ENCODE measurements at places on chromosomes 7 and 10. TPM values are rescaled to one million over a fixed set of nuclear protein-coding genes. Genes with fewer than 3 reads are reported as not detected.

GRCh38 chr7:79785556-79785955, 332.1 kb upstream of the MAGI2 start:
- H3K36me3 ChIP-seq: no peaks in the 10 kb centered on the region
- H3K4me3 ChIP-seq: no peak overlapping the region
- no peaks in the 10 kb centered on the region for H3K4me1 ChIP-seq
- H3K27ac ChIP-seq: no peak overlapping the region

GRCh38 chr10:51178634-51179033, 104.3 kb downstream of the PRKG1 start:
- no peak overlapping the region for H3K4me3 ChIP-seq
- H3K36me3 ChIP-seq: no peaks in the 10 kb centered on the region
- no peaks in the 10 kb centered on the region for H3K4me1 ChIP-seq
- H3K27ac ChIP-seq: no peak overlapping the region
- no peaks in the 10 kb centered on the region for H3K27me3 ChIP-seq

DNA sequence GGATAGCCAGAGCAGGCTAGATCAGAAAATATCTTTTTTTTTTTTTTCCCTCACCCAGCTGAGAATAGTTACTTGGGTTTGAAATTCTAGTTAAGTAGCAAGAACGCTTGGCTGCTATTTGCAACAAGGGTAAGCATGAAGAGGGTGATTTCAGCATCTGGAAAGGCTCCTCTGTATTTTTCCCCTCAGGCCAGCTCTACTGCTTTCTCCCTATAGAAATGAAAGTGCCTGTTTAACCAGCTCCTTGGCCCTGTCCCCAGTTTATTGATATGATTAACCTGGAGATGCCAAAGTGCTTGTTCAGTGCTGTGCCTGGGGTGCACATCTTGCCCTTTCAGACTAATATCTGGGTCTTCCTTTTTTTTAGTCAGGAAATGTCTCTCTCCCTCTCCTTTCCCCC, 37.1 kb downstream of the AP3M1 start:
- no peak overlapping the region for H3K4me3 ChIP-seq
- peaks cover 99% of the 10 kb centered on the region for H3K36me3 ChIP-seq
- peaks cover 23% of the 10 kb centered on the region for H3K4me1 ChIP-seq
- H3K27me3 ChIP-seq: no peaks in the 10 kb centered on the region

GRCh38 chr10:113244750-113245149, 294.7 kb downstream of the TCF7L2 start:
- no peaks in the 10 kb centered on the region for H3K4me1 ChIP-seq
- no peak for DNase-seq
- H3K4me3 ChIP-seq: no peak overlapping the region
- H3K36me3 ChIP-seq: no peaks in the 10 kb centered on the region
- H3K27me3 ChIP-seq: no peaks in the 10 kb centered on the region

DNA sequence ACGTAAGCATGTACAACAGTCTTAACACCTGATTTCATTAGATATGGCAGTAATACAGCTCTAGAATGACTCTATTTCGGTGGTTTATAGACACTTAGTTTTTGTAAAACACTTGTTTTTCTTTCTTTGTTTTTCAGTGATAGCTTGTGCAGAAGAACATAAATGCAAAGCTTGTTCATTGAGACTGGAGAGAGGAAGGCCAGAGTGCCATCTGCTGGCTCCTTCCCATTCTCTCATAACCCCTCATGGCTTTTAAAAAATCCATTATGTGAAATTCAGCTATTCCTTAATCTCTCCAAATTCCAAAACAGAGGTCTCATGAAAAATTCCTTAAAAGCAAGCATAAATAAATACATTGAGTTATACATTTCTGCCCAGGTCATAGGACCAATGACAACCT, 76.3 kb downstream of the CACNB2 start:
- DNase-seq: no peak
- H3K36me3 ChIP-seq: no peaks in the 10 kb centered on the region
- no peak overlapping the region for H3K4me3 ChIP-seq
- no peak overlapping the region for H3K27ac ChIP-seq
- H3K27me3 ChIP-seq: no peaks in the 10 kb centered on the region

- no peaks in the 10 kb centered on the region for H3K36me3 ChIP-seq
- H3K27ac ChIP-seq: no peak overlapping the region
- H3K27me3 ChIP-seq: no peaks in the 10 kb centered on the region
- peaks cover 4% of the 10 kb centered on the region for H3K4me1 ChIP-seq
These were observed 167.0 kb downstream of the MDFIC start for GRCh38 chr7:115088893-115089292.

Gene ENTPD1
- total RNA-seq: 26.3 TPM

Gene MAGI2
- total RNA-seq: 54.6 TPM

DNA sequence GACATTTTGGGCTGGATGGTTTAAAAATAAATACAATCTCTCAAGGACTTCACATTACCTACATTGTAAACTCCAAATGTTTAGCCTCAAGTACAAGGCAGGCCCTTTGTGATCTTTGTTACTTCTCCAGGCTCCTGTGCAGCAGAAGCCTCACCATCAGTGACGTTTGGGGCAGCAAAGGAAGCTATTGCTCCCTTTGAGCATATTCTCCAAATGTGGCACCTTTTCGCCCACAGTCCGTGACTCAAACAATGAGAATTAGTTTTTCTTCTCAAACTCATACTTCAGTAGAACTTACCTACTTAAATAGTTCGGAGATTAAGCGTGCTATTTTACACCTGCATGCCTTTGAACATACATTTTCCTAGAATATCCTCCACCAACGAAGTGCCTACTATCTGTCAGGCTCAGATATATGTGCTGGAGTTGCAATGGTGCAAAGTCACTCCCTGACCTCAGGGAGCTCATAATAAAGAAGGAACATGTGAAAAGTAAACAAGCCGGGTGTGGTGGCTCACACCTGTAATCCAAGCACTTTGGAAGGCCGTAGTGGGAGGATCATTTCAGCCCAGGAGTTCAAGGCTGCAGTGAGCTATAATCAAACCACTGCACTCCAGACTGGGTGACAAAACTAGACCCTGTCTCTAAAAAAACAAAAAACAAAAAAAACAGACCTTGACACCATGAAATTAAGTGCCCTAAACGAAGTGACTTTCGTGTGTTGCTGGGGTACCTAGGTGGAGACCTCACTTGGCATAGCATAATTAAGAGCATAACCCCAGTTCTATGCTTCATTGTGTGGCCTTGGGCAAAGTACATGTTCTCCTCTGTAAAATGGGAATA, 1.2 kb upstream of the ABCF2 start:
- no peaks in the 10 kb centered on the region for H3K27me3 ChIP-seq
- DNase-seq: no peak
- peak overlapping the region; percentile 75 for H3K27ac ChIP-seq
- H3K36me3 ChIP-seq: peaks cover 2% of the 10 kb centered on the region
- H3K4me1 ChIP-seq: peaks cover 24% of the 10 kb centered on the region

Gene OPN4
- not detected for total RNA-seq

- no peak for DNase-seq
- H3K4me3 ChIP-seq: no peak overlapping the region
- H3K4me1 ChIP-seq: no peaks in the 10 kb centered on the region
- no peaks in the 10 kb centered on the region for H3K27me3 ChIP-seq
These were observed 123.3 kb upstream of the LAMB4 start for GRCh38 chr7:108253275-108254044.
